ENCODE measurements at places on chromosomes 3 and 15. TPM values are rescaled to one million over a fixed set of nuclear protein-coding genes. Genes with fewer than 3 reads are reported as not detected.
A peak's percentile ranks its signal among the peaks of the same experiment; 100 is the strongest.

The ANKDD1A gene
- 0.58 TPM for total RNA-seq

The FETUB gene
- total RNA-seq: not detected

The C3orf70 gene
- total RNA-seq: 2.4 TPM

The CYP8B1 gene
- not detected for total RNA-seq

The OR4F6 gene
- not detected for total RNA-seq

The SIN3A gene
- total RNA-seq: 25.1 TPM

The HESX1 gene
- 1.0 TPM for total RNA-seq

The ZNF501 gene
- 2.2 TPM for total RNA-seq

The MED12L gene
- total RNA-seq: 0.05 TPM

The SEMA3G gene
- total RNA-seq: 61.3 TPM

The TF gene
- 0.12 TPM for total RNA-seq

The LDHAL6B gene
- not detected for total RNA-seq

The ATP13A5 gene
- not detected for total RNA-seq

The FBXL2 gene
- total RNA-seq: 31.0 TPM

The ZNF80 gene
- total RNA-seq: not detected

The ZDHHC19 gene
- not detected for total RNA-seq

The KY gene
- total RNA-seq: not detected

The ZBTB20 gene
- total RNA-seq: 14.5 TPM

GRCh38 chr3:30169487-30169886, 436.9 kb upstream of the TGFBR2 start:
- no peak for DNase-seq

GRCh38 chr3:17027318-17027717, 142.6 kb downstream of the PLCL2 start:
- DNase-seq: no peak

DNA sequence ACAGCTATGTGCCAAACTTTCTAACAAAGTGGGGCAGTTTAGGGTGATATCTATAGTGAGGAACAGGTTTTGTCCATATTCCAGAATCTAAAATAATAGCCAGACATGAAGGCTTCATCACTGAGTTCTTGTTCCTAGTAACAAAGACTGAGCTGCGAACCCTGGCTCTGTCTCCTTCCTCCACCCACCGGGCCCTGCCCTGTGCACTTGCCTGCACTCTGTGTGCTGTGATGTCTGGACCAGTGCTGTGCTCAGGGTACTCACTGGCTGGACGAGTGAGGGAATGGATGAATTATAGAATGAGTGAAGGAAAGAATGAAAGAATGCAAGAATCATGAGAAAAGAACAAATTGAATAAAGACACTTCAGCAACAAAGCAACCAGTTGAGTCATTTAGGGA, 8.9 kb upstream of the NMNAT3 start:
- DNase-seq: no peak

- no peak for DNase-seq
Observed at GRCh38 chr3:129769616-129770015, 123.9 kb downstream of the TMCC1 start.

GRCh38 chr3:66001626-66002025, 37.1 kb downstream of the MAGI1 start:
- no peak for DNase-seq

DNA sequence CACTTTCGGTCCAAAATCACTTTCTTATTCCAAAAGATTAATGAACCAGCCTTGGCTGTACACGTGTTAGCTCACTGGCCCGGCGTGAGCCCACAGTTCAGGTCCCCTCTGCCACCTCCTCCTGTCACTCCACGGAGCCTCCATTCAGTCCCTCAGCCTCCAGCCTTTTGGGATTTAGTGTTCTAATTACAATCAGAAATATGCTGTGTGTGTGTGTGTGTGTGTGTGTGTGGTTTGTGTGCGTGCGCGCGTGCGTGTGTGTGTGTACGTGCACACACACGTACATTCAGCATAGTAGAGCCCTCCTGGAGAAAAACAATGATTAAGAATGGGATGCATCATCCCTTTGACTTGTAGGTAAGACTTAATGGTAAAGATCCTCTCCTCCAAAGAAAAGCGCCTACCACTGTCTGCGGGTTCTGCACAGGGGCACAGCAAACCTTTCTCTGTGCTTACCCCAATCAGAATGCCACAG, 801 bp downstream of the CA12 start:
- DNase-seq: no peak

- no peak for DNase-seq
Observed at GRCh38 chr15:74828835-74829234, 2.4 kb downstream of the CPLX3 start.

DNA sequence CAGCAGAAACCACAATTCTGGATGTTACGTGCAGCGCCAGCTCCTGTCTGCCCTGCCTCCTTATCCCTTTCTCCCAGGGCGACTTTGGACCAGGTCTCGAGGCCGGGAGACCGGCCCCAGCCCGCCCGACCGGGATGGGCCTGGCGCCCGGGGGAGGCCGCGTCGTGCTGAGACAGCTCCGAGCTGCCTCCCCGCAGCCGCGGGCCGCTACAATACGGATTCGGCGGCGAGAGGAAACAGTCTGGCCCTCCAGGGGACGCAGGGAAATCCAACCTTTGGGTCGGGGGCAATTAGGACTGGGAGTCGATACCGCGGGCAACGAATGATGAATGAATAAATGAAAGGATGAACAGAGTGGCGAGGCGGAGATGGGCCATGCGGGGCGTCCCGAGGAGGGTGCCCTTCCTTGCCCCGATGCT, 537 bp downstream of the GRAMD2A start:
- DNase-seq: no peak

DNA sequence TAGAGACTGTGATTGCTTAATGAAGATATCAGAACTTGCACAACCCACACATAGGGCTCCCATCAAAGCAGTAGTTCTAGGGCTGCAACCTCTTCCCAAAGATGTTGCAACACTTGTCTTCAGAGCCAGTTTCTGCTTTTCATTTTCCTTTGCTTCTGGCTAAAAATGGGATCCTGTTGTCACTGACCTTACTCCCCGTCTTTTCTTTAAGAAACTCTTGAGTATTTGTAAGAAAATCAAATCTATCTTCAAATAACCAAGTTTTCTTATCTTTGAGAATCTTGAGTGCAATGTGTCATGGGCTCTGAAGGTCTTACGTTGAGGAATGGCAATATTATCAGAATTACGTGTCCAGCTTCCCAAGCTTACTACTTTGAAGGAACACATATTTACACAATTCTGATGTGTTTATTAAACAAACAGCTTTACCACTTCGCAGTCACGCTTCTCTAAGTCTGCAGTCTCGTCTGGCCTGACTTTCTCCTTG, 24.1 kb downstream of the CACNA1D start:
- no peak for DNase-seq

DNA sequence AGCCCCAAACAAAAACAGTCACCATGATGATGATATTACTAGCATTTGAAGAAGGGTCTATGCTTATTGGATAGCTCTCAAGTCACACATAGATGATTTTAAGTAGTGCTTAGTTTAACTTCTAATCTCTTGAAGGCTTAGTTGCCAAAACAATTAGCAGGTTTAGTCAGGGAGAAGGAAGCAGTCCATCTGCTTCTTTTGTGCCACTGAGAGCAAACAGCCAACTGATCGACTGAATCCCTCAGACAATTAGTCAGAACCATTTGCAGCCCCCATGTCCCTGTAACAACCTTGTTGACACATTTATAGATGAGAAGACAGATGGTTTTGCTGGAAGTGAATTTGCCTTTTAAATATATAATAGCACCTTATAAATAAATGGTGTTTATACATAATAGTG, 585.1 kb upstream of the SUCLG2 start:
- DNase-seq: no peak

DNA sequence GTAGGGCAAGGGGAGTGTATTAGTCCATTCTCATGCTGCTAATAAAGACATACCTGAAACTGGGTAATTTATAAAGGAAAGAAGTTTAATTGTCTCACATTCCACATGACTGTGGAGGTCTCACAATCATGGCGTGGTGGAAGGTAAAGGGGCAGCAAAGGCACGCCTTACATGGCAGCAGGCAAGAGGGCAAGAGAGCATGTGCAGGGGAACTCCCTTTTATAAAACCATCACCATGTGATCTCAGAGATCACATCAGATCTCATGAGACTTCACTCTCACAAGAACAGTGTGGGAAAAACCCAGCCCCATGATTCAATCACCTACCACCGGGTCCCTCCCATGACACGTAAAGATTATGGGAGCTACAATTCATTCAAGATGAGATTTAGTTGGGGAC, 41.4 kb downstream of the SUMF1 start:
- no peak for DNase-seq

DNA sequence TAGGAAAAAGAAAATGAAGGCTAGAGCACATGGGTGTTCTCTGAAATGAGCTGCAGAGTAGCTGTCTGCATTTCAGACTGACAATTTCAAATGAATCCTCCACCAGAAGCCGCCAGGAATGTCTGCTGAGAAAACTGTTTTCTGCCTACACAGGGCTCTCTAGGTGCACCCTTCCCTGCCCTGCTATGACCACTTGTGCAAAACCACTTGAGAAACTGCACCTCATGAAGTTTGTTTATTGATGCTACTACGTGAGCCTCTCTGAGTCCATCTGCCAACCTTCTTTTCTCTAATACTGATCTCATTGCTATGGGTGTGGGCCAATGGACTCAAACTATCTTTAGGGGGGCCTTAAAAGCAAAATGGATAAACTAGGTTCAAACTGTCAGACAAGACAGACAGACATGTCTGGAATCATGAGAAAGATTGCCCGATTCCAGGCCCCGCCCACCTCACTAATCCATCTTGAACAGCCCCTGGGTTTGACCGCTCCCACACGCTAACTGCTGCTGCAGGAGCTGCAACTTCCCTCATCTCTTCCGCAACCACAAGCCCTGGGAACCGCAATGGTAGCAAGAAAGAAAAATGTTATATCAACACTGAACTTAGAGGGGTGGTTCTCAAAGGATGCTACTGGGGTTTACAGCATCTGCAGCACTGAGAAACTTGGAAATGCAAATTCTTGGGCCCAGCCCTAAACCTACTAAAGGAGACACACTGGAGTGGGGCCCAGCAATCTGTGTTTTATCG, 9.0 kb upstream of the CD47 start:
- DNase-seq: no peak

GRCh38 chr3:149224736-149225594, 3.3 kb upstream of the CP start:
- DNase-seq: peak; percentile 69

- no peak for DNase-seq
Observed at GRCh38 chr15:47742742-47743141, 25.4 kb downstream of the SEMA6D start.

GRCh38 chr15:77784361-77785292, 151.9 kb upstream of the LINGO1 start:
- no peak for DNase-seq

- DNase-seq: no peak
Observed at GRCh38 chr15:66619152-66619903, 53.5 kb upstream of the LCTL start.

GRCh38 chr15:69760890-69761568, 308.4 kb downstream of the RPLP1 start:
- peak; percentile 90 for DNase-seq

DNA sequence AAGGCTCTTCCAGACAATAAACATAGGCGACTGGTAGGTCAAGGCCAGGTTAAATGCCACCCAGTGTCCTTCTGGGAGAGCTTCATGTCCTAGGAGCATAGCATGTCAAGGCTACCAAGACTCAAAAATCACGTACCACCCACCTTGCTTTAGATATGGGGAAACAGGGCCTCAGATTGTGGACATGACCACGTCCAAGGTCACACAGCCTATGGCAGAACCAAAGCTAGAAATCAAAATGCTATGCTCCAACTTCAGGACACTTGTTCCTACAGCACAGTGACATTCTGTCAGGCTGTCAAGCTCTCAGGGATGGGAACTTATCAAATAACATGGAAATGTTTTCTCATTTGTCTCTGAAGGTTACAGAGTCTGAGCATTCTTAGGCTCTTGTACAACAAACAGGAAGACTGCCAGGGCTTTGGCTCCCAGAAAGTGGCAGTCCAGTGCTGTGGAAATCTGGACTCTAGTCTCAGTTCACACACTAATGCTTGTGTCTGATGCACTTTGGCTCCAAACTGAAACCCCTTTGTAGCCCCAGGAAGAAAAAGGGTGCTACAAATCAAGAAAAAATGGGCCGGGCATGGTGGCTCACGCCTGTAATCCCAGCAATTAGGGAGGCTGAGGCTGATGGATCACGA, 170.4 kb upstream of the LPP start:
- no peak for DNase-seq

- DNase-seq: no peak
Observed at GRCh38 chr3:129033633-129034321, 26.8 kb upstream of the GP9 start.

- no peak for DNase-seq
Observed at GRCh38 chr3:180457225-180457624, 144.7 kb upstream of the TTC14 start.

- no peak for DNase-seq
Observed at GRCh38 chr3:196537319-196537984, 22.3 kb upstream of the SMCO1 start.

DNA sequence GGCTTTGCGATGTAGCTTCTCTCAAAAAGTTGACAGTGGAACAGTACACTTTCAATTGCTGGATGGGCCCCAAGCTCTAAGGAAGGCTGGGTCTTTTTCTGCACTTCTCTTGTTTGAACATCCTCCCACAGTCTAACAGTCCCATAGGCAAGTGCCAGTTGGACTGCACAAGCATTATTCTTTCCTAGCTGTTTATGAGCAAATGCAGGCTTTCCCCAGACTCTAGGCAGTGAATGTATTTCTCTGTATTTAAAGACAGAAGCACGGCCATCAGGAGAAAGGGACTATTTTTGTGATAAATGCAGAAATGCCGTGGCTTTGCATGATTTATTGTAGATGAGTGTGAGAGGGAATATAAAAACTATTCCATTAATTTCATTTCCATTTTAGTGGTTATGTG, 539.3 kb upstream of the LMCD1 start:
- no peak for DNase-seq

GRCh38 chr3:170469151-170470062, 50.7 kb downstream of the CLDN11 start:
- no peak for DNase-seq

GRCh38 chr15:85690561-85691231, 104.0 kb downstream of the KLHL25 start:
- no peak for DNase-seq
